ENCODE measurements at places on chromosomes 7 and 10.

DNA sequence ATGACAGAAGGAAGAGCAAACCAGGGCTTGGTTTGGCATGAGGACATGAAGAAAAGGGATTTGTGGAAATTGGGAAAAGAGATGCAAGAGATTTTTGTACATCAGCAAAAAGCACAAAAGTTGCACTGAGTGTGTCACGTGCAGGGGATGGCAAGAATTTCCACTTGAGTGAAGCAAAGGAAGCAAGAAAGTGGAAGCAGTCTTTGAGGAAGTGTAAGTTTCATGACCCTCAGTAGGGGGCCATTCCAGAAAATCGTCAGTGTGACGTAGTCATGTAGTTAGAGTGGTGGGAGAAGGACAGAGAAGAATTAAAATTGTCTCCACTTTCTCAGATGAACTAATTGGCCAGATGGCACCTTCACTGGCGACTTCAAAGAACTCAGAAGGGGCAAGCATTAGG lies 123.3 kb upstream of the FZD1 start:
- no peak for DNase-seq

GRCh38 chr10:119821182-119821581 lies 51.5 kb downstream of the MCMBP start:
- DNase-seq: peak; percentile 45

DNA sequence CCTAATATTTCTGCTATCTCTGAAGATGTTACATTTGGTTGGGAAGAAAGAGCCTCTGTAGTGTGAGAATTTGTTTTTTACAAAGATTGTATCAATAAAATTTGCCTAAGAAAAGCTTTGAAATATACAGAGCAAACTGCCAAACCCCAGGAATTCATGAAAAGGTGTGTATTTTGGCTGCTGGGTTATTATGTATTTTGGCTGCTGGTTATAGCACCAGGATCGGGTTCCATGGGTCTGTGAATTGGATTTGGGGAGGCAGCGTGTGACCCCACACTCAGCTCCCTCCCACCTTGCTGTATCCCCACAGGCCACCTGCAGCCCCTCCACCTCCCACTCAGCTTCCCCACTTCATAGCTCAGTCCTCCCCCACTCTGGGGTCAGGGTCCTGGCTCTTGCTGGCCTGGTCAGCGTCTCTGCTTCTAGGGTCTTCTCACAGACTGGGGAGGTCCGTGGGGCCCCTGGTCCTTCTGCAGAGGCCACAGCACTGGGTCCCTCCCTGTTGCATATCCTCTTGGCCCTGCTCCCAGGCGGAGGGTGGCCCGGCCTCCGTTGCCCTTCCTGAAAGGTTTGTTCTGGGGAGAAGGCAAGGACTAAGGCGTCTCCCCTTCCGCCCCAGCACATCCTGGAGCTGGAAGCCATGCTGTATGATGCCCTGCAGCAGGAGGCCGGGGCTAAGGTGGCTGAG lies 24.0 kb upstream of the DPYSL4 start:
- no peak for DNase-seq

DNA sequence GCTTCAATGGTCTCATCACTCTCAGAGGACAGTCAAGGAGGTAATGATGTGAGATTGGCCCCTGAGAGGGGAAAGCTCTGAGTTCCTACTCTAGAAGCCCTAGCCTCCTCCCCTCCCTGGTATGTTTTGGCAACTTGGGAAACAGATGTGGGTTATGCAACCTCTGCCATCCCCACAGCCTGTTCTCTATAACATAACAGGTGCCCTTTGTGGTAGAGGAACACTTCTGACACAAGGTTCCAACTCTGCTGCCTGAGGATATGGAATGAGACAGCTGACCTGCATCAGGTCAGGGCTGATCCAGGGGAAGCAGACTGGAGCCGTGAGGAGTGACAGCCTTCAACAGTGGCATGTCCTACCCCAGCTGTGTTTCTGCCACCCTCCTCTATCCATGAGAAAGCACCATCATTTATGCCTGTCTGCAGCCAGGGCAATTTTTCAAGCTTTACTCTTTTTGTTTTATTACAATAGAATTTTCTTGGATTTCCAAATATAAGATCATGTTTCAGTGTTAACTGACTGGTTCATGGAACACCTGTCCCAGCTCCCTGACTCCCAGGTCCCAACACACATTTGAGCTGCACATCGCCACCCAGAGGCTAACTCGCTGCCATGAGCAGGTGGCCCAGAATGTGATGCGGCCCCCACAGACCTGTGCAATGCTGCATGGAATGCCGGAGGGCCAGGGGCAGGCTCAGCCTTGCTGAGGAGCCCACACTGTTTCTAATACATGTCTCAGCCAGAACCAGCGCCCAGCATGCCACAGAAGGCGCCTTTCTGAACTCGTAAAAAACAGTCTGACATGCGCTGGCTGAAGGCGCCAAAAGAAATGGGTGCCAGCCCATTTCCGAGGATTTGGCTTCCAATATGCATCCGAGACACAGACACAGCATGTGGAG lies 124.8 kb upstream of the CHST15 start:
- DNase-seq: no peak

DNA sequence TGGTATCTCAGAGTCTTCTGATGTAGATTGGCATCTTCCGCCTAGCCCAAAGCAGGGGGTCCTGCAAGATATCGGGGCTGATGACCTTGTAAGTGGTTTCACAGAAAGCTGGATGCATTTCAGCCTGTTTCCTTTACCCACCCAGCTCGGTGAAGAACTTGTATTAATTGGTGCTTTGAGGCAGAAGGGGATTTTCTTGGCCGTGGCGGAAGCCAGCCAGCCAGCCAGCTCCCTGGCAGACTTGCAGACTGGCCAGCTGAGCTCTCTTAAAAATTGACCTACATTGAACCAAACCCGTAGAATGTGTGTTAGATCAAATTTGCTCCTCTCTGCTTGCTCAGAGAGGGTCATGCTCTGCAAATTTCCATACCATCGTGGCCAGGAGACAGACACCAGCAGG lies 218.4 kb downstream of the ADAM12 start:
- no peak for DNase-seq
